ENCODE measurements at places on chromosomes 5 and 9. TPM values are rescaled to one million over a fixed set of nuclear protein-coding genes. Genes with fewer than 3 reads are reported as not detected.

The ACTBL2 gene
- not detected for total RNA-seq

The JADE2 gene
- 42.7 TPM for total RNA-seq

GRCh38 chr5:73300337-73301207 lies 127.6 kb downstream of the TMEM174 start:
- H3K36me3 ChIP-seq: no peaks in the 10 kb centered on the region
- H3K27ac ChIP-seq: no peak overlapping the region
- DNase-seq: no peak
- peaks cover 3% of the 10 kb centered on the region for H3K27me3 ChIP-seq
- H3K4me3 ChIP-seq: no peak overlapping the region
- peaks cover 4% of the 10 kb centered on the region for H3K4me1 ChIP-seq

- no peaks in the 10 kb centered on the region for H3K27me3 ChIP-seq
- H3K27ac ChIP-seq: peak overlapping the region; percentile 27
- H3K4me3 ChIP-seq: no peak overlapping the region
- peaks cover 54% of the 10 kb centered on the region for H3K4me1 ChIP-seq
- no peaks in the 10 kb centered on the region for H3K36me3 ChIP-seq
Observed at GRCh38 chr9:124270504-124271335, 13.0 kb downstream of the NEK6 start.

The KIAA0825 gene
- total RNA-seq: 2.3 TPM

DNA sequence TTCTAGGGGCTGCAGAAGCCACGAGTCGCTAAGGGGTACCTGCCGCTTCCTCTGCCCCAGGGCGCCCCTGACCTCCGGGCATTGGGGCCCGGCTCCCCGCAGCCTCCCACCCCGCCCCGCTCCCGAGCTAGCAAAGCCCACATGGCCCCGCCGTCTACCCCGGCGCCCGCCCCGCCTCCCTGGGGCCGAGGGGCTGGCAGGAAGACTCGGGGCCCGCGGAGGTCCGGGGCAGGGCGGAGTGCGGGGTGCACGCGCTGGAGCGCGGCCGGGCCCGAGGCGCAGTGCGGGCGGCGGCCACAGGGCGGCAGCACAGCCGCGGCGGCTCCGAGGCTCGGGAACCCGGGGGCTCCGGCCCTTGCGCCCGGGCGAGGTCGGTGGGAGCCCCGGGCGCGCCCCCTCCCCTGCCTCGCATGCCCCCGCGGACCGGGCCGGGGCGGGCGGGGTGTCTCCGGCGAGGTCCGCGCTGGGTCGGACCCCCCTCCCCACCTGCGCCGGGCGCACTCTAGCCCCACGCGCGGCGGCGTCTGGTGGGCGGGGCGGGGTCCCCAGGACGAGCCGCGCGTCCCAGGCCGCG lies 6.7 kb downstream of the NRARP start:
- peak; percentile 37 for DNase-seq
- H3K36me3 ChIP-seq: no peaks in the 10 kb centered on the region
- peaks cover 18% of the 10 kb centered on the region for H3K4me1 ChIP-seq
- H3K27ac ChIP-seq: peak overlapping the region; percentile 93

- no peaks in the 10 kb centered on the region for H3K27me3 ChIP-seq
- no peak for DNase-seq
- no peaks in the 10 kb centered on the region for H3K4me1 ChIP-seq
- no peak overlapping the region for H3K27ac ChIP-seq
- peaks cover 61% of the 10 kb centered on the region for H3K36me3 ChIP-seq
Observed at GRCh38 chr9:86298873-86299272, 16.5 kb upstream of the ISCA1 start.

DNA sequence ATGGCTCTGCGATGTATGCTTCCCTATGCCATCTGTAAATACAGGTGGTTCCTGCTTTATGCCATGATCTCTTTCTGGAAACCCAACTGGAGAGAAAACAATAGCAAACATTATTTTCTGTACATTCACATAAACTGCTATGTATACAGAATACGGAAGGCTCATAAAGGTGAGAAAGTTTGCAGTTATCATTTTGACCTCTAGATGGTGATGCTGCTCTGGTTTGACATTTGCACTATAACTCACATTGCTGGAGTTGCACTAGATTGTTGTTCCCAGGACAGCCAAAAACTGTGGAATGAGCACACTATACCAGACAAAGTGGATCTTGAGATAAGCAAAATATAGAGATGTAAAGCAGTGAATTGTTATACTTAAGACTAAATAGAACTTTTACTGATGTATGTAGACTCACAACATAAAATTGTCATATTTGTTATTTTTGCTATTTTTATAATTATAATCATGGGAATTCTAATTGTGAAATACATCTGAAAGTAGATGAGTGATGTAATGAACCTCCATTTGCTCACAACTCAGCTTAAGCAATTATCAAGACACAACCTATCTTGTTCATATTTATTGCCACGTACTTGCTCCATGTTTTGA lies 246.5 kb downstream of the PTPRD start:
- H3K36me3 ChIP-seq: no peaks in the 10 kb centered on the region
- DNase-seq: no peak
- no peaks in the 10 kb centered on the region for H3K4me1 ChIP-seq
- no peak overlapping the region for H3K4me3 ChIP-seq
- no peak overlapping the region for H3K27ac ChIP-seq

The PCDHGA4 gene
- total RNA-seq: 2.9 TPM

GRCh38 chr5:114782869-114783268 lies 386.8 kb downstream of the TRIM36 start:
- no peak overlapping the region for H3K4me3 ChIP-seq
- H3K27me3 ChIP-seq: no peaks in the 10 kb centered on the region
- no peaks in the 10 kb centered on the region for H3K4me1 ChIP-seq
- peak; percentile 20 for DNase-seq
- H3K27ac ChIP-seq: no peak overlapping the region

- peak; percentile 71 for DNase-seq
- no peaks in the 10 kb centered on the region for H3K36me3 ChIP-seq
- H3K4me3 ChIP-seq: peak within 1 kb of the TSS; percentile 87
- no peaks in the 10 kb centered on the region for H3K27me3 ChIP-seq
- peak within 1 kb of the TSS; percentile 77 for H3K27ac ChIP-seq
- H3K4me1 ChIP-seq: peaks cover 7% of the 10 kb centered on the region
Observed at GRCh38 chr9:113876151-113876992, at the start of gene ZNF618. ZNF618 (plus strand) TSS chr9:113876309; CDS start chr9:113876381, 72 bp downstream.

DNA sequence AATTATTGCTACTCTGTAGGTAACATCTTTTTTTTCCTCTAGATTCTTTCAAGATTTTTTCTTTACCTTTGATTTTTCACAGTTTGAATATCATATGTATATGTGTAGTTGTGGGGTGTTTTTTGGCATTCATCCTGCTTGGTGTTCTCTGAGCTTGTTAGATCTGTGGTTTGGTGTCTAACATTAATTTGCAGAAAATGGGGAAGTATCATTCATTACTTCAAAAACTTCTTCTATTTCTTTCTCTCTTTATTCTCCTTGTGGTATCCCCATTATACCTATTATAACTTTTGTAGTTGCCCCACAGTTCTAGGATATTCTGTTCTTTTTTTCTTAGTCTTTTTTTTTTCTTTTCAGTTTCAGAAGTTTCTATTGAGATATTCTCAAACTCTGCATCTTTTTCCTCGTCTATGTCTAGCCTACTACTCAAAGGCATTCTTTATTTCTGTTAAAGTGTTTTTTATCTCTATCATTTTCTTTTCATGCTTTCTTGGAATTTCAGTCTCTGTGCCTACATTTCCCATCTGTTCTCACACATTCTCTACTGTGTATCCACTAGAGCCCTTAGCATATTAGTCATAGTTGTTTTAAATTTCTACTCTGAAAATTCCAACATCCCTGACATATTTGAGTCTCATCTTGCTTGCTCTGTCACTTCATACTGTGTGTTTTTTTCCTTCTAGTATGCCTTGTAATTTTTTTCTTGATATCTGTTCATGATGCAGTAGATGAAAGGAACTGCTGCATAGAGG lies 60.1 kb upstream of the GNA14 start:
- no peaks in the 10 kb centered on the region for H3K27me3 ChIP-seq
- H3K4me1 ChIP-seq: no peaks in the 10 kb centered on the region
- no peak for DNase-seq
- H3K27ac ChIP-seq: no peak overlapping the region

GRCh38 chr5:39942606-39943005 lies 517.8 kb upstream of the DAB2 start:
- no peaks in the 10 kb centered on the region for H3K27me3 ChIP-seq
- H3K27ac ChIP-seq: no peak overlapping the region
- no peaks in the 10 kb centered on the region for H3K36me3 ChIP-seq
- H3K4me3 ChIP-seq: no peak overlapping the region
- DNase-seq: no peak

Data from pancreas (tissue), 10 donors.